HCT116 (cell line): ENCODE measurements at places on chromosomes 4 and X. TPM values are rescaled to one million over a fixed set of nuclear protein-coding genes. Genes with fewer than 3 reads are reported as not detected.

Gene CT45A10
- total RNA-seq, result not detected

GRCh38 chrX:114985967-114986592 is 31.3 kb downstream of the IL13RA2 start:
- H3K4me1 ChIP-seq, result no peaks in the 10 kb centered on the region
- no peaks in the 10 kb centered on the region for H3K36me3 ChIP-seq
- H3K27me3 ChIP-seq, result no peaks in the 10 kb centered on the region
- DNase-seq, result no peak

GRCh38 chr4:6198768-6199421 is 1.5 kb downstream of the JAKMIP1 start:
- H3K4me1 ChIP-seq, result no peaks in the 10 kb centered on the region
- no peaks in the 10 kb centered on the region for H3K27me3 ChIP-seq
- H3K36me3 ChIP-seq, result no peaks in the 10 kb centered on the region
- no peak for DNase-seq
- H3K27ac ChIP-seq, result no peak overlapping the region

GRCh38 chrX:20061855-20062254 is 54.9 kb downstream of the MAP7D2 start:
- DNase-seq, result no peak
- H3K4me1 ChIP-seq, result peaks cover 18% of the 10 kb centered on the region
- H3K27me3 ChIP-seq, result no peaks in the 10 kb centered on the region
- H3K27ac ChIP-seq, result no peak overlapping the region

GRCh38 chrX:16167181-16167580 is at the start of gene MAGEB17:
Gene MAGEB17, plus strand, starts transcription at chrX:16167481. Its CDS starts 2,902 bp downstream, at chrX:16170383.
- no peaks in the 10 kb centered on the region for H3K27me3 ChIP-seq
- H3K4me3 ChIP-seq, result no peak within 1 kb of the TSS
- no peaks in the 10 kb centered on the region for H3K36me3 ChIP-seq
- no peak for DNase-seq

Gene COL25A1
- total RNA-seq, result not detected

Gene SMIM43
- not detected for total RNA-seq

DNA sequence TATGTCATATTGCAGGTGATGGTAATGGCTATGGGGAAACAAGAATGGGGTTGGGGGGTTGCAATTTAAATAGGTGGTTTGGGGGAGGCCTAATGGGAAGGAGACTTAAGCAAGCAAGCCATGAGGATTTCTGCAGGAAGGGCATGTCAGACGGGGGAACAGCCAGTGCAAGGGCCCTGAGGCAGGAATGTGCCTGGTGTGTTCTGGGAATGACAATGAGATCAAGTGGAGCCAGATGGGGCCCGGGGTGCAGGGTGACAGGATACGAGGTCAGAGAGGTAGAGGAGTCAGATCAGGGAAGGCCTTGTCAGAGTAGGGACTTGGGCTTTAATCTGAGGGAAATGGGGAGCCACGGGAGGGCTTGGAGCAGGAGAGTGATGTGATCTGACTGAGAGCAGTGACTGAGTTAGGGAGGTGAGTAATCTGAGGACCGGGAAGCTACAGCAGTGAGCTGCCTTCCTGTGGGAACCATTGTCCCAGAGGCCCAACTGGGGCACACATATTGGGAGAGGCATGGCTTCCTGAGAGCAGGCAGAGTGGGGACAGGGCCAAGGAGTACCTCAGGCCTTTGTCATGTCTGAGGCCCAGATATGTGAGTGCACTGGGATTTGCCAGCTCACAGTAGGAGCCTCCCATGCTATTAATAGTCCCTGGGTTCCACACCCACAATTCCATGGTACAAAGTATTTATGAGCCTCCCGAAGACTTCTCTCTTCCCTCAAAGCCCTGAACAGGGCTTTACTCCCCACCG is 139.8 kb downstream of the BCOR start:
- no peak for DNase-seq
- no peaks in the 10 kb centered on the region for H3K27me3 ChIP-seq
- no peak overlapping the region for H3K4me3 ChIP-seq
- H3K27ac ChIP-seq, result no peak overlapping the region
- H3K36me3 ChIP-seq, result no peaks in the 10 kb centered on the region
- H3K4me1 ChIP-seq, result peaks cover 38% of the 10 kb centered on the region
